GM06990 (cell line): ENCODE measurements at places on chromosomes 2 and 18.

DNA sequence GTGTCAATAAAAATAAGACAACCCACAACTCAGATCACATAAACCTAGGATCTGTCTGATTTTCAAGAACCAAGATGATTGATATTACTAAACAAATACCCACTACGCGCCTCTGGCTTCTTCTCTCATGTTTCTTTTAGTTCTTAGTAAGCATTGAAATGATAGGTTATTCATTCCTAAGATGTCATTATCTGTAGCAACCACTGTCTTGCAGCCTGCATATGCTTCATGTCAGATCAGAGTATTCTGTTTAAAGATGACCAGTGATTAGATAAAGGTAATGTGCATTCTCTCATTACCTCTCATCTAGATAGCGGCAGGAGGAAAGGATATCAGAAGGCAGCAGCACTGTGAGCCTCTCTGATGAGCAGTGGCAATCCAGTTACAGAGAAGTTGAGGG lies 112.9 kb downstream of the SLC8A1 start:
- DNase-seq: no peak

DNA sequence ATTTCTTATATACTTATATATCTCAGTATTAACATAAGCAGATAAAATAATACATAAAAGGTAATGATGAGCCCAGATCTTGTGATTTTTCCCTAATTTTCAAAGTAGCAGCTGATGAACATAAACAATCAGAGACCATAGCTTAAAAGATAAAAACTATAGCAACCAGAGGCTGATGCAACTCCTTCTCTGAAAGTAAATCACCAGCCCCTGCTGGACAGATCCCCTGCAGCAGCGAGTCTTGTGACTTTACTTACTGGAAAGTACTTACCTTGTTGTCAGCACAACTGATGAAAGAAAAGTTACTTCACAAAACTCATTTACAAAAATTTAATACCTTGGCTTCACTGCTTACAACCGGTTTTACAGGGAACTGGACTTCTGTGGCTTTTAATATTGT lies 67.3 kb downstream of the GORASP2 start:
- no peak for DNase-seq

DNA sequence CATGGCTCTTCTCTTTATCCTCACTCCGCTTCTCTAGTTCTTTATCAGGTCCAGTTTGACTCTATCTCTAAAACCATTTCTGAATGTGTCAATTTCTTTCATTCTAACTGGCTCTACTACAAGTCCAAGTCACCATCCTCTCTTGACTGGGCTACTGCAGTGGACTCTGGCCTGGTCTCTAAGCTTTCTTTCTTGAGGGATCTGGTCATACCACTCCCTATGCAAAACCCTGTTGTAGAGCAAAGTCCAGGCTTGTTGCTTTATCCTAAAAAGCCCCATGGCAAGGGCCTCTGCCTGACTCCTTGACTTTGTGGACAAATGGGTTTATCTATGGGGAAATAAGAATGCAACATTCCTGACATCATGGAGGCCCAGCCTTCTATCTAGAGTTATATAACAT lies 87.1 kb downstream of the BCL2L11 start:
- no peak for DNase-seq

- no peak for DNase-seq
These were observed 300.0 kb upstream of the SMIM21 start for GRCh38 chr18:75727456-75727855.

DNA sequence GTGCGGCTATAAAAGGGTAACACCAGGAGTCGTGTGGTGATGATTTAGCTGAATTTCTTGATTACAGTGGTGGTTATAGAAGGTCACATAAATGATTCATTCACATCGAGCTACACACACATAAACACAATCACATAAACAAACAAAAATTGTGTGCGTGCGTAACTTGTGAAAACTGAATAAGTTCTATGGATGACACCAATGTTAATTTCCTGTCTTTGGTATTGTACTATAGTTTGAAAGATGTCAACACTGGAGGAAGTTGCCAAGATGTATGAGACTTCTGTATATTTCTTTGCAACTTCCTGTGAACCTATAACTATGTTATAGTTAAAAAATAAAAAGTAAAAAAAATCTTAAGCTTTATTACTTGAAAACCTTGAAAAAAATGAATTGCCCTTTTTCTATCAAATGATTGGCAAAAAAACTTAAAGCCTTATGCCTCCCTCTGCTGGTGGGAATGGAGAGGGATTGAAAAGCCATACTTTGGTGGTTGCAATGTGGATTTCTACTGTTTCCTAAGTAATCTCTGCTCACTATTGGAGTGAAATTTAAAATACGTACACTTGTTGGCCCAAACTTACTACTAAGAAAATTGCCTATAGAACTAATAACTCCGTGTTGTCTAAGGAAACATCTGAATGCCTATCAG lies 227.7 kb downstream of the RPIA start:
- DNase-seq: no peak

GRCh38 chr2:35428548-35428947 lies 927.0 kb upstream of the CRIM1 start:
- DNase-seq: no peak

DNA sequence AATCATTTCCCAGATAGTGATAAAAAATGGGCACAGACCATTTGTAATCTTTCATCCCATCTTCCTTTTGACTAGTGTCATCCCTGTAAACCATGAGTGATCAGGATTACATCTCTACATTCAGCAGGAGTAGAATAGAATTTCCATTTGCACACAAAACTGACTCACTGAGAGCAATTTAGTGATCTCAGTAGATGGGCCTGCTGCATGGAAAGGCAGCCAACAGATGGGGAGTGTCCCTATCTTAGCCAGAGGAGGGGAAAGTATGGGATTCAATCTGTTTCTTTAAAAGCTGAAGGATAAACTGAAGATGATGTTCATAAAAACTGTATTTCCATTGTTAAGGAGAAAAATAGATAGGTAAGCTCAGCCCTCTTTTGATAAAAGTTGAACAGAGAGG lies 441.7 kb downstream of the ZNF521 start:
- no peak for DNase-seq

- DNase-seq: no peak
These were observed 108.0 kb upstream of the SALL3 start for GRCh38 chr18:78871618-78872017.

DNA sequence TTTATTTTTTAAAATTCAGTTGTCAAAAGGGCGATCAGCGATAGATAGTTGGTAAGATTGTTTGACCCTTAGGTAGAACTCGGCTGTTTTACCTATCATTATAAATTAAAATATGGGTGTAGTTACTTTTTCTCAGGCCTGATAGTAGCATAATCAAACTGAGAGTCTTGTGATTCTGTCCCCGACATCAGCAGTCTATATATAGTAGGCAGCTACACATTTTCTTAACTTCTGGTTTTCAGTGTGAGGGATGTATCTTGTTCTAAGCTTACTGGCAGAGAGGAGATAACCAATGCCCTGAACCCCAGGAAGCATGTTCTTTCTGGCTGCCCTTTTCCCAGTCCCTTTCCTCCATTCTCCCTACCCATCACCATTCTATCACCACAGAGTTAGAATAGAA lies 56.6 kb downstream of the XRCC5 start:
- DNase-seq: no peak

DNA sequence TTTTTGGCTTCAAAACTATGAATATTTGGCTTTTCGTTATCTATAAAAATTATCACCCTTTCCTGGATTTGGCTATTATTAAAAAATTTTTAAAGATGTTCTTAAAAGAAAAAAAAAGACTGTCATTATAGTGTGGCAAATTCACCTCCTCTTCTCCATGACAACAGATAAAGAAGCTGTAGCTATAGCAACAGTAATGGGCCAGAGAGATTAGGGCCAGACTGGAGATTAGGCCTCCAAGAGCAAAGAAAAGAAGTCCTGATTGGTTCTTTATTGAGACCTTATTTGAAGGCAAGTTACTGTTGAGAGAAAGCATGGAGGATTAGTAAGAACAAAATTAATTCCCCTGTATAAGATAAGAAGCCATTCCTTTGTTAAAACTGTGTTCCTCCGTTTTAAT lies 812.5 kb downstream of the DCC start:
- DNase-seq: no peak

- DNase-seq: no peak
These were observed 89.2 kb downstream of the ZBTB7C start for GRCh38 chr18:48319801-48320638.

GRCh38 chr2:48954311-48954710 lies 198.8 kb upstream of the LHCGR start:
- DNase-seq: no peak

- no peak for DNase-seq
These were observed 369.8 kb upstream of the CDH7 start for GRCh38 chr18:65380986-65381385.

GRCh38 chr18:45670281-45670962 lies 53.6 kb upstream of the SLC14A1 start:
- no peak for DNase-seq

- DNase-seq: no peak
These were observed 46.5 kb upstream of the NFU1 start for GRCh38 chr2:69483696-69484095.

DNA sequence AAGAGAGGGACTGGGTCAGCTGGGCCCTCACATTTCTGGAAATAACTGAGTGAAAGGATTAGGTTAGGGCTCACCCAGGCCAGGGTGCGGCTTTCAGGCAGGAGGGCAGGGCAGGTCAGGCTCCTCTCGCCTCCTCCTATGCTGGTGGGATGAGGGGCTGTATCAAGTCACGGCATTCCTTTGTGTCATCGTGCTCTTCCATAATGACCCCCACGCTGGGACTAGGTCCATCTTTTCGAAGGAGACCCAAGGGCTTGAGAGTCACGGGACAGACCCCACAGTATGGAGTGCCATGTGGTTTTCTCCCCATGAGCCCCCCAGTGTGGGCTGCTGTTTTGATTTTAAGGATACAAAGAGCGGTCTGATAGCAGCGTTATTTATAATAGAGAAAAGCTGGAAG lies 137.8 kb upstream of the COPS8 start:
- DNase-seq: no peak
